ENCODE measurements at places on chromosomes 5 and 9.

- no peak for DNase-seq
Observed at GRCh38 chr5:96729156-96729555, 67.0 kb downstream of the CAST start.

GRCh38 chr9:1522219-1522767 is 472.1 kb downstream of the DMRT2 start:
- DNase-seq = no peak

DNA sequence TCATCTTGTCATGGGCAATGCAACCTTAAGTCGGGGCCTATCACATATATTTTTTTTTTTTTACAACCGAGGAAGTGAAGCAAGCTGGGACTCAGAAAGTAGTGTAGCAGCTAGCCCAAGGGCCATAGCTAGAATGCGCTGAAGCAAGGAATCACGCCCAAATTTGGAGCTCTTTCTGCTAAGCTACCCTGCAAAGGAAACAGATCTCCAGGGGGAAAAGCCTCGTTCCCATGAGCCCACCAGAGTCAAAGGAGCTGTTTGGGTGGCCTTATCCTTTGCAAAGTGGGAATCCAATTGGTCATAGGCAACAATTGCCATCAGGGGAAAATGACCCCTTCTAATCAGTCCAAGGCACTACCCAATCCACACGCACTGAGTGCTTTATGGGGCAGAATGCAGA is 390.4 kb downstream of the EBF1 start:
- DNase-seq = no peak

- no peak for DNase-seq
Observed at GRCh38 chr5:15837551-15838289, 337.7 kb downstream of the FBXL7 start.
